ENCODE measurements at places on chromosomes 6 and 20.

DNA sequence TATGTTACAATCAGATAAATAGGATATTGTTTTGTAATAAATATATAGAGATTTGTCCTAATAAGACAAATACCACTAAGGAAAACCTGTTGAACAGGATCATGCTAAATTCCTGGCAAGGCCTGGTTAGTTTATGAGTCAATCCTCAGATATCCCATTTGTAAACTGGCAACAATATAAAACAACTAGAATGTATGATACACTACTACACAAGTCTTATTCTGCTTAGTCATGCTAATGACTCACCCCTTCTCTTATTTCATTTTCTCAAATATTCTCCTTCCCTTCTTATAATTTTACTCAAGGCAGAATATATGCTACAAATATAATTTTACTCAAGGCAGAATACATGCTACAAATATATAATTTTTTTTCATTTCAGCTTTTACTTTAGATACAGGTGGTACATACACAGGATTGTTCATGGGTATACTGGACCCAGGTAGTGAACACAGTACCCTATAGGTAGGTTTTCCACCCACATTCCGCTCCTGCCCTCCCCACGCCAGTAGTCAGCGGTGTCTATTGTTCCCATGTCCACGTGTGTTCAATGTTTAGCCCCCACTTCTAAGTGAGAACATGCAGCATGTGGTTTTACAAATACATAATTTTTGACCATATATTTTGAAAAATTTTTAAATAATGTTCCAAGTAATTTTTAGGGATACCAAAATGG, 6.3 kb downstream of the OSER1 start:
- DNase-seq: peak; percentile 96

- no peak for DNase-seq
Measured at GRCh38 chr20:20272686-20273085, 95.2 kb upstream of the INSM1 start.

- no peak for DNase-seq
Measured at GRCh38 chr6:157561929-157562810, 181.2 kb downstream of the ZDHHC14 start.

GRCh38 chr6:8983202-8983688, 547.9 kb upstream of the SLC35B3 start:
- DNase-seq: peak; percentile 53

GRCh38 chr6:156928126-156928525, 150.9 kb downstream of the ARID1B start:
- DNase-seq: no peak

DNA sequence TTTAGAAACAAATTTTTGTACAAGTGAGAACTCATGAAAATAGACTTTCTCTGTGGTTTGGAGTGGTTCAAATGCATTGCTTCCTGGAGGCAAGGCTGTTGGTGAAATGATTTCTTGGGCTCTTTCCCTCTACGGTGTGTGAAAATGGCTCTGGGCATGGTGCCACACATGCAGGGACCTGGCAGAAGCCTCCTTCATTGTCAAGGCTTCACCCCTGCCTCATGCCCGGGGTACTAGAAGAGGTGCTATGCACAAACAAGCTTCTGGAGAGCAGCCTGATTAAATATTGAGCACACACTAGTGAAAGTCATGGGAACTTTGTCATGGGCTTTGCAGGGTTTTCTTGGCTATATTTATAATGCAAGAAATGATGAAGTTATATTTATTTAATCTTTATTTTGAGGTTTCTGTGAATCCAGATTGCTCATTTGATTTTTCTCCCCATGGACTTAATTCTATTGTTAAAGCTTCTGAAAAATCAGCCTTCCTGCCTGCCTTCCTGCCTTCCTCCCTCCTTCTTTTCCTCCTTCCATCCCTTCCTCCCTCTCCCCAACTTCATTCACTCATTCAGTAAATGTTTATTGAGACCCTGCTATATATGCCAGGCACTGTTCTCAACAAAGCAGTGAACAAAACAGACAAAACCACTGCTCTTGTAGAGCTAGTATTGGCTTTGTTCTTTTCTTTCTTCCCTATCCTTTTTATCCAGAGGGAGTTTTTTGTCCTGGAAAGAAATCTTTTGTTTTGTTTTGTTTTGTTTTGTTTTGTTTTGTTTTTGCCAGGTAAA, 21.0 kb downstream of the C6orf89 start:
- DNase-seq: no peak

DNA sequence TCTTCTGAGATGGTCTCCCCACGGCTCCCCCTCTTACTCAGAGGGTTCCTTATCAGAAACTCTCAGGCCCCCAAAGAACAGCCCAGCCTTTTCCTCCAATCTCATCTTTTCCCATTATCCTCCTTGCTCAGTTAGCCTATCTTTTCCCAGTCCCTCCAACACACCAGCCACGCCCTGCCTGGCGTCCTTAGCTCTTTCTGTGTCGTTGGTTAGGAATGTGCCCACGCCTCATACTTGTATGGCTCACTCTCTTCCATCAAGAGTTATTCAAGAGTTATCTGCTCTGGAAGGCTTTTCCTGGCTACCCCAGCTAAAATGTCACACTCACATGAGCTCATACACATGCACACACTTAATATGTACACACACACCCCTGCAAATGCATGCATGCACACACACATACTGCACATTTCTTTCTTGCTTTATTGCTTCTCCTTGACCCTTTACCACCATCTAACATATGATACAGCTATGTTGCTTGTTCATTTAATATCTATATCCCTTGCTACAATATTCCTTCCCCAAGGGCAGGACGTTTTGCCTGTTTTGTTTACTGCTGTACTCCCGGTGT, 37.6 kb downstream of the SLC2A10 start:
- peak; percentile 71 for DNase-seq

All from IMR-90 (cell line).